Left hindlimb (tissue), 1 donor: ENCODE measurements at places on chromosomes 12 and 14.

DNA sequence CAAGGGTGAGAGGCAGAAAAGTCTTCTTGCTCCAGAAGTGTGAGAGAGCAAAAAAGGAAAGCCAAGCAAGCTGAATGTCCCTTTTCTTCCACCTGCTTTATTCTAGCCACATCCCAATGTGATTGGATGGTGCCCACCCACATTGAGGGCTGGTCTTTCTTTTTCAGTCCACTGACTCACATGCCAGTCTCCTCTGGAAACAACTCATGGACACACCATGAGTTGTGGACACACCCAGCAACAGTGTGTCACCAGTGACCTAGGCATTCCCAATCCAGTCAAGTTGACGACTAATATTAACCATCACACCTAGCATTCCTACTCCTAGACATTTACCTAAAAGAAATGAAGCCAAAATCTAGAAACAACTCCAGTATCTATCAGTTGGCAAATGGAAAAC lies 7.2 kb upstream of the DICER1 start:
- no peak for DNase-seq

DNA sequence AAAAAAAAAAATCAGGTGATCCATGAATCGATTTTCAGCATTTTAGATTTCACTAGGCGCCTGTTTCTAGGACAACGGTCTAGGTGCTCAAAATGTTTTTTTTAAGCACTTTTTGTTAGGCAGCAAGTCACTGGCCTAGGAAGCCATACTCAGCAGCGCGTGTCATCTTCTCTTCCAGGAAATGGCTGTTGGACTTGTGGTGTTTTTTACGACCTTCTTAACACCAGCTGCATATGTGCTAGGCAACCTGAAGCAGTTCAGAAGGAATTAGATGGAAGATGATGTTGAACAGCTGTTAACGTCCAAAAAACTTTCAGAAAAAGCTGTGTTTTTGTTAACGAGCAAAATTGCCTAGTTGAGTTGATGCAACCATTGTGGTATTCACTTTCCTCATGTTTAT lies 868 bp downstream of the COX8C start:
- no peak for DNase-seq

- DNase-seq: no peak
These were observed 1.0 kb upstream of the KDM2B start for GRCh38 chr12:121581686-121582429.

GRCh38 chr12:104201238-104202001 lies 14.2 kb upstream of the TXNRD1 start:
- DNase-seq: no peak

GRCh38 chr12:121791671-121792551 lies 1.6 kb downstream of the RHOF start:
- DNase-seq: peak; percentile 46

DNA sequence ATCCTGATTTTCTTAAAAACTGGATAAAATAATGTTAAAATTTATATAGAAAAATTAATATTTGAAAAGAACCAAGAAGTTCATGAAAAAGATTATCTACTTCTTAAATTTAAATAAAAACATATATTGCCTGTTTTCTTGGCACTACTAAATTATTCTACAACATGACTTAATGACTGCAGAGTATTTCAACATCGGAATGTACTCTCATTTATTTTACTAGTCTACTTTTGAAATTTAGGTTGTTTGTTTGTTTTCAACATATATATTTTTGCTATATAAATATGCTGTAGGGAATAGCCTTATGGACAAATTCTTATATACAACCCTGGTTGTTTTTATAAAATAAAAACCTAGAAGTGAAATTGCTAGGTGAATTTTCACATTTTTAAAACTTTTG lies 231.6 kb downstream of the RAD51B start:
- DNase-seq: no peak

GRCh38 chr14:104054222-104054905 lies 31.1 kb upstream of the ASPG start:
- no peak for DNase-seq

DNA sequence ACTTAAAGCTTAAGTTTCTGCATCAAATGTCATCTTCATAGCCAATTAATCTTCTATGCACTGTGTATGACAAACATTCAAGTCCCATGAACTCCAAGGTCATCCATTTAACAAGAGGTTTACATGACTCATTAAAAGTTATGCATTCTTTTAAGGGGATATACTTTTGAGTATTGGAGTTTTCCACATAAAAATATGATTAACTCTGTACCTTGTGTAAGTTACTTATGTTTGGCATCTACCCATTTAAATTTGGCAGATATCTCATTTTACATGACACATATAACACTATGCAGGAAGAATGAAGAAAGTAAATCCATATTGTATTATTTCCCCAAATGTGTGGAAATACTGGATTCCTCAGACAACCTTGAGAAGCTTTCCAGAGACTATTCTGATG lies 240.2 kb downstream of the PAX9 start:
- DNase-seq: no peak
